ENCODE measurements at places on chromosomes 13 and 19.
A peak's percentile ranks its signal among the peaks of the same experiment; 100 is the strongest.

DNA sequence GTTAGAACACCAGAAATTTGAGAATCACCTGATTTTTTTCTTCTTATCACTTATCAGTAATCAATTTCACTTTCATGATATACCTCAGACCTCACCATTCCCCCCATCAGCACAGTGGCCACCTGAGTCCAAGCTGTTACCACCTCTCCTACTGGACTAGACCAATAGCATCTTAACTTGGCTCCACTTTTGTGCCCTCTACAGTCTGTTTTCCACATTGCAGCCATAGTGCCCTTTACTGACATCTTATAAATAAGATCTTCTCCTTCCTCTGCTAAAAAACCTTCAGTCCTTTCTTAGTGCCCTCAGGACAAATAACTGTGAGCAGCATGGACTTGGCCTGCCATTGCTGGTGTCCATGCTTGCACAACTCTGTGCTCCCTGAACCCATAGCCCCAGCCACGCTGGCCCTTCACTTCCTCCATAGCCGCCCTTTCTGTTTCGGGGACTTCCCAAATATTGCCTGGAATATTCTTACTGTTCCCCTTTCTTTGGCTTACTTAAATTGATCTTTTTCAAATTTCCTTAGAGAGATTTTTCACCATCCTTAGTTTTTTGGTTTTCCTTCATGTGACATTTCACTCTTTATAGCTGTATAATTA is 380.8 kb downstream of the LMO7 start:
- peak; percentile 41 for DNase-seq

DNA sequence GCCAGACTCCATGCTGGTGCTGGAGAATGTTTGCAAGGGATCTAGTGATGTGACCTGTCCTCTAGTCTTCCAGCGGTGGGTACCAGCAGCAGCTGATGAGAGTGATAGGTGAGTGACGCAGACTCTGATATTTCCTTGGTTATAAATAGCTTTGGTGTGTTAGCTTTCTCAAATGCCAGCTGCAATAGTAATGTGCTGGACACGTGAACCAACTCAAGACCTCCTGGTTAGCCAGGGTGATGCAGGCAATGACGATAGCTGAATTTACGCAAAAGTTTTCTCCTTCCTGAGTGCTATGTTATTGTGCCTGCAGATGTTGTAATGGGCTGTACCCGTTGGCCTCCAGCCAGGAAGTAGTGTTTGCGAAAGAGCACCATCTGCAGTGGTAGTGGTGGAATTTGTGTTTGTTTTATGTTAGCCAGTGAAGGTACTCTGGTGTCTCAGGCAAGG is 129.5 kb downstream of the CYSLTR2 start:
- peak; percentile 22 for DNase-seq

GRCh38 chr19:7668842-7669241 is at the start of gene RETN:
Gene RETN (plus strand): TSS chr19:7669049. CDS start chr19:7669327, 278 bp downstream.
- DNase-seq = no peak

GRCh38 chr19:8638078-8638619 is 7.7 kb downstream of the NFILZ start:
- DNase-seq = peak; percentile 92

DNA sequence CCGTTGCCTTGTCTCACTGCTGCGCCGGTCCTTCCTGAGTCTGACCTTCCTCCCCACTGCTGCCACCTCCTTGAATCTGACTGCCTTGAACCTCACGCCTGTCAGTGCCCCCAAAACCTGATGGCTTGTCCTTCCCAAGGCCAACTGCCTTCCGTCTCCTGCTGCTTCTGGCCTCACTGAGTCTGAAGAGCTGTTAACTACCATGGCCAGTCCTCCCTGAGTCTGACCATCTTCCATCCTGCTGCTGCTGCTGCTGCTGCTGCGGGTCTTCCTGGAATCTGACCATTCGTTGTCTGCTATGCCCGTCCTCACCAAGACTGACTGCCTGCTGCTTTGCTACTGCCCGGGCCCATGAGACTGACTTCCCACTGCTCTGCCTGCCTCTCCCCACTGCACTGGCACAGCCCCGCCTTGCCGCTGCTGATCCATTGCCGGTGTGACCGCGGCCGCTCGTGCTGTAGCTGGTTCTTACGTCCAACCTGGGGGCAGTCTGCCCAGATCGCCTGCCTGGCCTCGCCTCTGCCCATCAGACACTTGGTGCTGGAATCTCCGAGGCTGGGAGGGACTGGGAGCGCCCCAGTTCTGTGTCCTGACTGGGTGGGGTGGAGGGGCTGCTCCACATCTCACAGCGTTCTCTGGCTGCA is 2.9 kb upstream of the RCN3 start:
- DNase-seq = no peak

- DNase-seq = no peak
Measured at GRCh38 chr19:49551531-49551930, 23.7 kb downstream of the RCN3 start.

DNA sequence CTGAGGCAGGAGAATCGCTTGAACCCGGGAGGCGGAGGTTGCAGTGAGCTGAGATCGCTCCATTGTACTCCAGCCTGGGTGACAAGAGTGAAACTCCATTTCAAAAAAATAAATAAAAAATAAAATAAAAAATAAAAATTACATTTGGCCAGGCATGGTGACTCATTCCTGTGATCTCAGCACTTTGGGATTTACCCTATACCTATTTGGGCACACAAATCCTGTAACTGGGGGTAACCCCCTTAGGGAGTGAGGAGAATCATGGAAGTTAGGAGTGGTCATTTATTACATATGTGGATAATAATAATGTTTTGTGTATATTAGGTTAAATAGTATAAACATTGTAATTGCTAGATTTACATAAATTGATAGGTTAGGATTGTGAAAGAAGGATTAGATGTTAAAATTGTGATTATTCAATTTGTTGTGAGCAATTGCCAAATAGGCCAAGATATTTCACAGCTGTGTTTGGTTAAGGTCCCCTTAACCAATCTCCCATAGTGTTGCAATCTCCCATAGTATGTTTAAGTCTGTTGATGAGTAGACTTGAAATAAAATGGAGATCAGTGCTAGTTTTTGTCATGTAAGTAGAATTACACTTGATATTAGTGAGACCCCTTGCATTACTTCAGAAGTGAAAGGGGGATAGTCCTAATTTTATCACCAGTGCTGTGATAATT is 30.7 kb downstream of the ZNF844 start:
- DNase-seq = no peak

DNA sequence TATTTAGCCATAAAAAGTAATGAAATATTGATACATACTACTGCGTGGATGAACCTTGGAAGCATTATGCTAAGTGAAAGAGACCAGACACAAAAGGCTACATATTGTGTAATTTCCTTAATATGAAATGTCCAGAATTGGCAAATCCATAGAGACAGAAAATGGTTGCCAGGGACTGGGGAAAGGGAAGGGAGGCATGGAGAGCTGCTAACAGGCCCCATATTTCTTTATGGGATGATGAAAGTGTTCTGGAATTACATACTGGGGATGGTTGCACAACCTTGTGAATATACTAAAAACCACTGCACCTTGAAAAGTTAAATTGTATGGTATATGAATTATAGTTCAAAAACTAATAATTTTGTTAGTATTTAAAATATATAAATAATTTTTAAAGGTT is 3.6 kb downstream of the IFT88 start:
- DNase-seq = no peak

DNA sequence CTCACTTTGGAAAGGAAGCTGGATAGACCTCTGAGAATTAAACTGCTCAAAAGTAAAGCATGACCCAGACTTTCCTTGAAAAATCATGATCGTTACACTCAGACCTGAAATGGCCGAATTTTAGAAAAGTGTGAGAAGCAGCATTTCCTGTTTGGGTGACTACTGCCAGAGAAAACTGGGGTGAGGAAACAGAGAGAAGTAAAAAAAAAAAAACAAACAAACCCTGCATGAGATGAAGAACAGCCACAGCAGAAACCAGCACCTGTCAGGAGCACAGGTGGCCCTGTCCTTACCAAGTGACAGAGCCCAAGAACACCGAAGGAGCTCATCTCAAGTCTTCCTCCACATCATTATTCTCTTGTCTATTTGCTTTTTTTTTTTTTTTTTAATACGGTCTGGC is 12.0 kb upstream of the ADPRHL1 start:
- DNase-seq = no peak

DNA sequence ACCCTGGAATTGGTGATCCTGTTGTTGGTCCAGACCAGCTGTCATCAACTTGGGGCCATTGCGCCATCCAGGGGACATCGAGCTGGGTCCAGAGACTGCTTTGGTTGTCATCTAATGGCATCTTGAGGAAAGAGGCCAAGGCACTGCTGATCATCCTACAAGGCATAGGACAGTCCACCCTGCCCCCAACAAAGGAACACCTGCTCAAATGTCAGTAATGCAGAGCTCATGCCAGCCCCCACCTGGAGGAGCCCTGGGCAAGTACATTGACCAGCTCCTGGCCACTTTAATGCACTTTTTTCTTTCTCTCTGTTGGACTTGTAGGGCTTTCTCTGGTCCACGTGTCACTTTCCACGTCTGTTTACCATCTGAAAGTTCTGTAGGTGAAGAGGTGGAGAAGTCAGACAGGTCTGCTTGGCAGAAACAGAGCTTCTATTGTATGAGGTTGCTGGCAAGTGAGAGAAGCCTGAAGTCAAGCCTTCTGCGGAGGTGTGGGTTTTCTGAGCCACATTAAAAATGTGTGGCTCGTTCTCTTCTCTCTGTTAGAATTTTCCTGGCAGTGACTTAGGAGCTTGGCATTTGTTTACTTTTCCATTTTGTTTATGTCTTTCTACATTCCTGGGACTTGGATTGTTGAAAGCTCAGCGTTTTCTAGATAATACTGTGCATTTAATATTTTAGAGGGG is 124.0 kb upstream of the RNF113B start:
- DNase-seq = no peak

- peak; percentile 12 for DNase-seq
Measured at GRCh38 chr13:112574834-112575613, 12.9 kb downstream of the TUBGCP3 start.

- no peak for DNase-seq
Measured at GRCh38 chr13:28013482-28013881, 25.0 kb upstream of the URAD start.

GRCh38 chr19:3045885-3046697 is 16.2 kb downstream of the TLE5 start:
- no peak for DNase-seq

- DNase-seq = no peak
Measured at GRCh38 chr19:3774621-3775373, 2.8 kb upstream of the RAX2 start.

- DNase-seq = peak; percentile 90
Measured at GRCh38 chr13:28527629-28528028, 32.7 kb upstream of the FLT1 start.

GRCh38 chr19:5652261-5652660 is 28.1 kb downstream of the MICOS13 start:
- DNase-seq = no peak

- peak; percentile 30 for DNase-seq
Measured at GRCh38 chr13:40439928-40440327, 226.5 kb downstream of the FOXO1 start.

DNA sequence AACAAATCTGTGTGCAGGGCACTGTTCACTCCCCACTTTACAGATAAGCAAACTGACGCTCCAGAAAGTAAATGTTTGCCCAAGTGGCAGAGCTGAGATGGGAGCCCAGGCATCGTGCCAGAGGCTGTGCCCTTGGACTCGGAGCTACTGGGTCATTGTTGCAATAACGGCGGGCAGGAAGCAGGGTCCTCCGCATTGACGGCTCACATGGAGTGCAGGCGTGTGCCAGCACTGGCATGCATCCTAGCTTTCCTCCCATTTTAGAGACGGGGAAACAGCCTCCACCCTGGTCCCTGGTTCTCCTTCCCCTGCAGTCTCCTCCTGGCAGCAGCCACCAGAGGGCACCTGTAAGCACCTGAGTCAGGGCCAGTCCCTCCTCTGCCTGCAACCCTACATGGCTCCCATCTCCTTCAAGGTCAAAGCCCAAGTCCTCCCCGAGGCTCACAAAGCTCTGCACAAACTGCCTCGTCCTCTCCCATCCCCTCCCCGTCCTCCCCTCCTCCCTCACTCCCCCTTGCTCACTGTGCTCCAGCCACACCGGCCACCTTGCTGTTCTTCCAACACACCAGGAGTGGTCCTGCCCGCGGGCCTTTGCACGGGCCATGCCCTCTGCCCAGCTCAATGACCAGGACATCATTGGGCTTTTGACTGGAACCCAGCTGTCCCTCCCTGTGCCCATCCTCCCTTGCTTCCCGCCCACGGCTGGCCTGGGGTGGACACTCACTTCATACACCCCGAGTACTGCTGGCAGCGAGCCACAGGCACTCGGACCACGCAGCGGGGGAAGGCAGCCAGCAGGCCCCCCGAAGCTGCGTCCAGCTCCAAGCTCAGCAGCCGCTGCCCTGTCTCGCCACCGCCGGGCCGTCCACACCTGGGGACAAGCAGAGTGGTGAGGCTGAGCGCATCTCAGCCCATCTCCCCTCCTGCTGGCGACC is 7.7 kb upstream of the LRG1 start:
- no peak for DNase-seq

- no peak for DNase-seq
Measured at GRCh38 chr13:62875118-62875640, 1459.5 kb upstream of the PCDH20 start.

DNA sequence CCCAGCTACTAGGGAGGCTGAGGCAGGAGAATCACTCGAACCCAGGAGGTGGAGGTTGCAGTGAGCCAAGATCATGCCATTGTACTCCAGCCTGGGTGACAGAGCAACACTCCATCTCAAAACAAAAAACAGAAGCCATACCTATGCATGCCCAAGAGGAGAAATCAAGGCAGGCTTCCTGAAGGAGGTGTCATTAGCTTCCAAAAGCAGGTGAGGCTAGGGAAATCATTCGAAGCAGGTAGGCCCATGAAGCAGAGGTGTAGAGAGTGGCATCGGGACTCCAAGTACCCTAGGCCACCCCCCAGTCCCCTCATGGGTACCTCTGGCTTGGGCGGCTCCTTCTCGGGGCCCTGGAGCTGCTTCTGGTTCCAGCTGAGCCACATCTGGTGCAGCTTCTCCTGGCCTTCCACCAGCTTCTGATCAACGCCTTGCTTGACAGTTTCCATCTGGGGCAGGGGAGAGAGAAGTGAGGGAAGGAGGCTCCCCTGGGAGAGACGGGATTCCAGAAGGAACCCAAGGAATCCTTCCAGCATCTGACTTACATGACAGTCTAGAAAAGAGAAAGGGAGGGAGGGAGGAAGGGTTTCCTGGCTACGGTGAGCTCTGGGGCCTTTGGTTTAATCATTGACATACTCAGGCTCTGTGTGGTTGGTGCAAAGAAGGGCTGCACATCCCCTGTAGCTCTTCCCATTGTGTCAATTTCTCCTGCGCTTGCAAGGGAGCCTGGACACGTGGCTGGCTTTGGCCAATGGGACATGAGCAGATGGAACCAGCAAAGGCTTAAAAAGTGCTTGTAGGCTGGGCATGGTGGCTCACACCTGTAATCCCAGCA is 13.1 kb upstream of the TICAM1 start:
- DNase-seq = no peak

- DNase-seq = no peak
Measured at GRCh38 chr13:101018720-101019119, 344.1 kb upstream of the TMTC4 start.

DNA sequence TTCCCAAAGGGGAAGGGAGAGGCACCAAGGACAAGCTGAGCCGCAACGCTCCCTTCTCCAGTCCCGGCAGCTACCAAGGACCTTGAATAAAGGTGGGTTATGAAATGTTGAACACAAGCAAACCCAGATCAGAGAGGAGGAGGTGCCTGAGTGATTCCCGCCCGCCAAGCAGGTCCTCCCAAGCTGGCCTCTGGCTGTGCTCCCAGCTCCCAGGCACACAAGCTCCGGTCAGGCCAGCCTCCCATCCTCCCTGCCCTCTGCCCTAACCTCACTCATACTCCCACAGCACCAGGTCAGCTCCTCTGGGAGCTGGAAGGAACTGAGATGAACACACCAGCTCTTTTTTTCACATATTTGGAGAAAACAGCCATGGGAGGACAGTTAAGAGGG is 3.7 kb downstream of the NAPA start:
- no peak for DNase-seq

Measured in common myeloid progenitor, CD34-positive (primary cell).